ENCODE measurements at places on chromosomes 16 and 17.

- no peak for DNase-seq
These were observed 33.7 kb downstream of the SMPD3 start for GRCh38 chr16:68414581-68414980.

DNA sequence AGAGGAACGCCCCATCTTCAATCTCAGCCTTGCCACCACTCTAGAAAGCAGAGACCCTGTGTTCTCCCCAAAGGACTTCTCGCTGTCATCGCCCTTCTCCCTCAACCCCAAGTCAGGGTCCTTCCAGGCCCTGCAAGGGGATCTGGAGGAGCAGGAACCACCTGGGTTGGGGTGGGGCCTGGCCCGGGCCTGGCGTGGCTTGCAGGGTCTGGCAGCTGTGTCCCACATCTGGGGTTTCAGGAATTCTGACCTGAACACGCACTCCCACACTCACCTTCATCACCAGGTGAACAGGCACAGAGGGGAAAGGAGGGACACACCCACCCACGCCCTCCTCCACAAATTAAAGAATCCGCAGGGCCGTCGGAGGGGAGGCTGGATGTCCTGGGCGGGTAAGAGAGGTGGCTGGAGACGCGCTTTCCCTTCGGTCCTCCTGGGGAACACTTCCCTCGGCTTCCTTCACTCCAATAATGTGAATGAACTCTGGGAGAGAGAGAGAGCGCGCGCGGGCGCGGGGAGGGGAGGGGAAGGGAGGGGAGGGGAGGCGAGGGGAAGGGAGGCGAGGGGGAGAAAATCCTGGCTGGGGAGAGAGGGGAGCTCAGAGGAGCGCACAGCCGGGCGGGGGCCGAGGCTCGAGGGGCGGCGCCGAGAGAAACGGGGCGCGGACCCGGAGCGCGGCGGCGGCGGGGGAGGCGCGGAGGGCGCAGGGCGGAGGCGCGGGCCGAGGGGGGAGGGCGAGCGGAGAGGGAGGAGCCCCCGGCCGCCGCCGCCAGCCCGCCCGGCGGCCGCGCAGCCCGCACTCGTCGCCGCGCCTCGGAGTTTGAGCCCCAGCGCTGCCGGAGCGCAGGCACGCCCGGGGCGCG, at the start of gene CACNG4:
Gene CACNG4, plus strand, starts transcription at position 799 of the 863 bp plus-strand sequence. CDS start 205 bp downstream, outside the sequence.
- no peak for DNase-seq

GRCh38 chr16:86044881-86045590, 146.1 kb downstream of the IRF8 start:
- DNase-seq = no peak

- DNase-seq = no peak
These were observed 342.5 kb downstream of the CPPED1 start for GRCh38 chr16:12461201-12461600.
